ENCODE measurements at places on chromosomes 5 and 9. TPM values are rescaled to one million over a fixed set of nuclear protein-coding genes. Genes with fewer than 3 reads are reported as not detected.

The ENC1 gene
- 0.67 TPM for total RNA-seq

The LCN12 gene
- 1.1 TPM for total RNA-seq

The ABCA1 gene
- total RNA-seq = 4.5 TPM

The IL33 gene
- not detected for total RNA-seq

The SLC6A19 gene
- total RNA-seq = not detected

The ZBTB34 gene
- total RNA-seq = 4.2 TPM

The TRPM3 gene
- not detected for total RNA-seq

The PAX5 gene
- total RNA-seq = 0.21 TPM

GRCh38 chr5:98397081-98397480 is 376.4 kb upstream of the RGMB start:
- no peak for DNase-seq

DNA sequence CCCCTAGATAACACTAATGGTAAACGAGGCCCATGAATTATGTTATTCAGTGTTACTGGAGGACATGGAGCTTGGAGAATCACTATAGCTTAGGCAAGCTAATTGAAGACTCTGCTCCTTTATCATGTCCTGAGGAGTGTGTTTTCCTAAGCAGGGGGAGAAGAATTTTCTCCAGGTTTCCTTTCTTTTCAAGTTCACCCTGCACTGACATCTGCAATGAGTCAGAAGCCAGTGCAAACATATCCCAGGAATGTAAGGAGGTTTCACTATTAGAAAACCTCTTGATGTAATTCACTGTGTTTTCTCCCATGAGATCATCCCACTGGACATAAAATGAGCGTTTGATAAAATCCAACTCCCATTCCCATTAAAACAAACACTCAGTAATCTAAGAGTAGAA is 75.6 kb downstream of the DMRT2 start:
- DNase-seq = no peak

DNA sequence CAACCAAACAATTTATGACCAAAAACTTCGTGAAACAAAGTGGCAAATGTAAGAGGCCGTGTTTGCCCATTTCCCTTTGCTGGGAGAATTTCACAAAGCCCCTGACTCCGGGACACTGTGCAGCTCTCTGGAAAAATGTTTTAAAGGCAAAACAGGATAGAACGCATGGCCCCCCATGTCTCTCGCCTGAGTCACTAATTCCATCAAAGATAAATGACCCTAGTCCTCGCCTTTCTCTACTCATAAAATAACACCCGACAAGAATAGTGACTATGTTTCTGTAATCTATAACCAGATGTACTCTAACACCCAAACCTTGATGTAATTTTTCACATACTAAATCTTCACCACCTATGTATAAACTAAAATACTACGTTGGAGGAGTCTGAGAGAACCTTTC is 55.7 kb upstream of the SAP30L start:
- no peak for DNase-seq

DNA sequence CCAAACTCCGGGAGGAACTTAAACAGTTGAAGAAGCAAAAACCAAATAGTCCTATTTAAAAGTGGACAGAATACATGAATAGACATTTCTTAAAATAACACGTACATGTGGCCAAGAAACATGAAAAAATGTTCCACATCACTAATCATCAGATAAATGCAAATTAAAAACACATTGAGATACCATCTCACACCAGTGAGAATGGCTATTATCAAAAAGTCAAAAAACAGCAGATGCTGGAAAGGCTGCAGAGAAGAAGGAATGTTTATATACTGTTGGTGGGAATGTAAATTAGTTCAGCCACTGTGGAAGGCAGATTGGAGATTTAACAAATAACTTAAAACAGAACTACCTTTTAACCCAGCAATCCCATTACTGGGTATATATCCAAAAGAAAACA is 283.0 kb upstream of the IZUMO3 start:
- DNase-seq = no peak

GRCh38 chr9:14213504-14213903 is 100.4 kb downstream of the NFIB start:
- DNase-seq = no peak

GRCh38 chr5:18305288-18305924 is 671.1 kb downstream of the TAF11L14 start:
- DNase-seq = peak; percentile 6

DNA sequence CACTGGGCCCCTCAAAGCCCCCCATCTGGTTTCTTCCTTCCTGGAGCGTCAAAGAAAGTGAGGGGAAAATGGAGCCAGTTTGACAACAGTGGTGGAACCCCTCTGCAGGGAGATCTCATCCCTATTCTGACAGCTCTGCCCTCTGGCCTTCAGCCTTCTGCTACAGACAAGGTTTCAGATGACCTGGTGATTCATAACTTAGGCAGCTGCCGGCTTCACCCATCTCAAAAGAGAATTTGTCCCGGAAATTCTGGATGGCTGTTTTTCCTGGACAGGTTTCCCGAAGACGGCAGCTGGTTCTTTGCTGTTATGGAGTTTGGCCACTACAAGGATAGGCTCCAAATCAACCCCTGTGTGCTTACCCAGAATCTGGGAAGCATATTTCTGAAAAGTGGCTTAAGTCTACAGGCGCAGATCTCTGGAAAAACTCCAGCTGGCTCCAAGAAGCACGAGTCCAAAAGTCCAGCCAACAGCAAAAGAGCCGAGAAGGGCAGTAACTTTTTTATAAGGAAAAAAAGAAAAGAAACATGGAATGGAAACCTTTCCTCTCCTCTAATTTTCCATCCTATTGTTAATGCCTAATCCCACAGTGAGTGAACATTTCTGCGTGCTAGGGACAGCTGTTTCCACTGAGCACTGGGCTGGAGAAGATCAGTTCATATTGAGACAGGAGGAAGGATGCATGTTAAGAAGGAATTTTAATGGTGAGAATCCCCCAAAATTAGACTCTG is 54.5 kb downstream of the ZNF366 start:
- DNase-seq = no peak

DNA sequence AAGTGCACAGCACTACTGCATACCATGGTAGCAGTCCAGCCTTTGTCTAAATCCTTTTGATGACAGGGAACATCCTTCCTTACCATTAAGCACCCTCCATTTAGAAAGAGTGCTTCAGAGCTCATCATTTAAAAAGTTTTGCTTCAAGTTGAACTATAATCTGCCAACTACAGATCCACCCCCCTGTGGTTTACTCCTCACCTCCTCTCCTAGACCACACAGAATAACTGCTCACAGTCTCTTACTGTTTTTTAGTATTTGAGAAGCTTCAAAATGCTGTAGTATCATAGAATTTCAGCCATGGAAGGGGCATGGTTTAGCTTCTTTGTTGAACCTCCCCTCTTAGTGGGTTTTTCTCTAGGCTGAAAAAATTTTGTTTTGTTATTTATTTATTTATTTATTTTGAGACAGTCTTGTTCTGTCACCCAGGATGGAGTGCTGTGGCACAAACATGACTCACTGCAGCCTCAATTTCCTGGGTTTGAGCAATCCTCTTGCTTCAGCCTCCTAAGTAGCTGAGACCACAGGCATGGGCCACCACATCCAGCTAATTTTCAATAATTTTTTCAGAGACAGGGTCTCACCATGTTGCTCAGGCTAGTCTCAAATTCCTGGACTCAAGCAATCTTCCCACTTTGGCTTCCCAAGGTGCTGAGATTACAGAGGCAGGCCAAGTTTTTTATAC is 384.3 kb upstream of the RFX3 start:
- no peak for DNase-seq

GRCh38 chr5:33937707-33938506 is 1.7 kb downstream of the RXFP3 start:
- peak; percentile 5 for DNase-seq

GRCh38 chr5:139299486-139299885 is 5.9 kb downstream of the MATR3 start:
- no peak for DNase-seq

DNA sequence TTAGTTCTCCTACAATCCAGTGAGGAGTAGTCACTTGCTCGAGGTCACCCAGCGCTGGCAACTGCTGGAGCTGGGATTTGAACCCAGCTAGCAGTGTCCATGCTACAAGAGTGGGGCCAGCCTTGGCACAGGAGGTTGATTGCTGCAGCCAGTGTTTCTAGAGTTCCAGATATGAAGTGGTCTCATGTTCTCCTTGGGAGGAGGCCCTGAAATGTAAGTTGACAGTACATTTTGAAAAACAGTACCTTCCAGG is 802 bp downstream of the CCDC107 start:
- DNase-seq = peak; percentile 45
